ENCODE measurements at places on chromosomes 3 and 15.

GRCh38 chr3:32413845-32414521 lies 22.3 kb downstream of the CMTM7 start:
- DNase-seq, result no peak

- no peak for DNase-seq
Observed at GRCh38 chr15:91345736-91346135, 245.7 kb downstream of the SV2B start.

- no peak for DNase-seq
Observed at GRCh38 chr3:183551930-183552329, 3.6 kb downstream of the KLHL6 start.

- DNase-seq, result no peak
Observed at GRCh38 chr15:77457191-77457904, 36.7 kb downstream of the HMG20A start.

- DNase-seq, result no peak
Observed at GRCh38 chr15:77040673-77041072, 30.2 kb downstream of the TSPAN3 start.

DNA sequence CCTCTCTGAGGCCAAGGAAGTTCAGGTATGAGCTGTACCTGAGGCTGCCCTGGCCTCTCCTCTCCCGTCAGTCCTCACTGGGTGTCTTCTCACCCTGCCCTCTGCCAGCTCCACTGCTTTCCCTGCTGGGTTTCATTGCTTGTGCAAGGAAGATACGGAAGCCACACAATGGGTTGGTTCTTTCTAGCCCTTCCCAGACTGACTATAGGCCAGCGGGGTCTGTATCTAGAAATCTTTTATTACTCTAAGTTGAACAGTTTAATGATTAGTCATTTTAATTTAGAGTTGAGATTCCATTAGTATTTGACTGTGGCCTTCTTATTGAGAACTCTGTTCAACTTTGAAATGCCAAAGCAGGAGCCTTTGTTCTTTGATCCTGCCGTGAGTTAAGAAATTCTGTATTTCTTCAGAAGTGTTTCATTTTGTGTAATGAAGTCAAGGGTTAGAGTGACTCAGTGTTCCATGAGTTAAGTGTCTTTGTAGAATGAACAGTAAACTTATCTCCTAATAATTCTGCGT lies 16.2 kb downstream of the C3orf62 start:
- no peak for DNase-seq

- DNase-seq, result no peak
Observed at GRCh38 chr15:88141269-88141889, 115.2 kb downstream of the NTRK3 start.

- DNase-seq, result no peak
Observed at GRCh38 chr3:118760585-118761290, 273.9 kb downstream of the IGSF11 start.

- DNase-seq, result no peak
Observed at GRCh38 chr3:123314359-123315270, 112.9 kb downstream of the SEC22A start.

DNA sequence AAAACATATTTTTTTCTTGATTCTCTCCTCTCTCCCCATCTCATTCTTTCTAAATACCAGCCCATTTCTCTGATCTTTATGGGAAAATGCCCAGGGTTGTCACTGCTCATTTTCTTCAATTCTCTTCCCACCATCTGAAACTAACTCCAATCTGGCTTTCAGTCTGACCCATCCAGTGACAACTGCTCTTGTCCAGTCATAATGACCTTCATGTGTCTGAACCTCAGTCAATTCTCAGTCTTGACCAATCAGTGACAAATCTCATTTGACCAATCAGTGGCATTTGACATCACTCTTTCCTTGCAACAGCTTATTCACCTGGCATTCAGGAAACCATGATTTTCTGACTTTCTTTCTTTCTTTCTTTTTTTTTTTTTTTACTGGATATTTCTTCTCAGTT lies 15.1 kb downstream of the VEPH1 start:
- no peak for DNase-seq

GRCh38 chr3:151976211-151977050 lies 103.0 kb downstream of the SUCNR1 start:
- no peak for DNase-seq

DNA sequence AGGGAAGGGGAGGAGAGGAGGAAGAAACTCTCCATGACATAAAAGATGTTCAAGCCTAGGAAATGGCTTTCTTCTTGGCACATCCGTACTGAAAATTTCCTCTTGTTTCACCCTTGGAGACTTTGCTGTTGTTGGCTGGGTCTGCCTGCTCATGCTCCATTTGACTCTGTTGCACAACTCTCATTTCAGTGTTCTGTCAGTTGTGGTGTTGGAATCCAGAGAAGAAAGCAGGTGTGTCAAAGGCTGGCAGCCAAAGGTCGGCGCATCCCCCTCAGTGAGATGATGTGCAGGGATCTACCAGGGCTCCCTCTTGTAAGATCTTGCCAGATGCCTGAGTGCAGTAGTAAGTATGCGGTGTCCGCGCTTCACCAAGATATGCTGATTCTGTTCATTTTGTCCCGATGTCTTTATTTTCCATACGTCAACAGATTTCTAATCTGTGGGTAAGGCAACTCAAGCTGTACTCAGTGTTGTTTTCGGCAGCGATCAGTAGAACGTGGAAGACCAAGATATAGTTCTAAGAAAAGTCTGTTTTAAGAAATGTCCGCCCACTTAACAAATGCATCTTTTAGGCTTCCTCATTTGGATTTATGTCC lies 265.2 kb upstream of the GOLGA6L4 start:
- DNase-seq, result no peak

- no peak for DNase-seq
Observed at GRCh38 chr15:98127586-98127985, 167.1 kb downstream of the ARRDC4 start.

DNA sequence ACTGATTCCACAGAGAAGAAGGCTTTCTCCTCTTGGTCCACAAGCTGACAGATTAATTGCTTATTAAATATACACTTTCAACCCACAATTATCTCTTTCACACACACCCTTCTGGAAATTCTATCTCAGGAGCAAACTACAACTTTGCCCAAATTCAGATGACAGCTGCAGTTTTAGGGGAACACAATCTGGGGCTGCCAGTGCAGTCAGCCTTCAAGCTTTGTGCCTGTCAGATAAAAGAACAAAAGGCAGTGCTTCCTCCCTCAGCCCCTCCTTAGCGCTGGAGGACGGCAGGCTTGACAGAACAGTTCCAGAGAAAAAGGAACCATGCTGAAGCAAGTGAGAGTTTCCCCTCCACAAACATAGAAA lies 99.6 kb downstream of the TMCC1 start:
- DNase-seq, result peak; percentile 4

DNA sequence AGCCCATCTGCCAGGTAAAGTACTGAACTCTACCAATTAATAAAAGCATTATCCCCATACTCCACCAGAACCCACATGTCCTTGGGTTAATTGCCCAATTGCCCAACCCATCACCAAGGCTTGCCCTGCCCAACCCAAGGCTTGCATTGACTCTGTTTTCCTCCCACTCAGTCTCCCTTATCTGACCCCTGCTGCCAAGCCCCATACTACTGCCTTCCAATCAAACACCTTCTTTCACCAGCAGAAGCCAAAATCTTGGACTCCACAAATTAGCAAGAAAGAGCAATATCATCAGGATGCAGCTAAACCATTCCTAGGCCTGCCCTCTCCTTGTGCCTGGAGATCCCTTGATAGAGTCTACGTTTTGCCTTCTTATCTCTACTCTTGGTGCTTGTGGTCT lies 602.9 kb downstream of the NTRK3 start:
- no peak for DNase-seq

DNA sequence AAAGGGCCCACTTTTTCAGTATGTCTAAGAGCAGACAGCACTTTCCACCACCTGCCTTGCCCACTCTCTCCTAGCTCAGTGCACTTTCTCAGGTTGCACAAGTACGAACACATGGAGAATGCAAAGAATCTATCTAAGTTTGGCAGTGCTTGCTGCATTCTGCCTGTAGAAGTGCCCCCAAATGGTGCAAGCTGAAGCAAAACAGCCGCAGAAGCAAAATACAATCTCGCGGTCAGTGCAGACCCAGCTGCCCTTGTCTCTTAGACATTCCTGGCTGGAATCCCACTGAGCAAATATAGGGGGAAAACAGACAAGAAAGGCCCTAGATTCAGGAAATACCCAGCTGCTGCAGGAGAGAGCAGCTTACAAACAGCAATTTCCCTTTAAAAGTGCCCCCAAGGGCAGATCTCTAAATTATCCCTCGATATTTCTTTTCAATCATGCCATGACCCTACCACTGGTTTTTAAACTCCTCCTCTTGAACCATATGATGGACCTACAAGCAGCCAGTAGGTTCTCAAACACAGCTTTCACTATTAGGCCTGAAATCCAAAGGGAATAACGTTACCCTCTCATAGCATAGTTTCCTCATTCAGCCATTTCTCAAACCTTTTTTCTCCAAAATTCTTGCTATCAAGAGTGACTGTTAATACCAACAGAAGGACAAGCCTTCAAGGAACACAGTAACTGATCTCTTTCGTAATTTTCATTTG lies 67.0 kb downstream of the TNIK start:
- DNase-seq, result no peak

- DNase-seq, result no peak
Observed at GRCh38 chr15:69096626-69097025, 63.8 kb upstream of the GLCE start.

DNA sequence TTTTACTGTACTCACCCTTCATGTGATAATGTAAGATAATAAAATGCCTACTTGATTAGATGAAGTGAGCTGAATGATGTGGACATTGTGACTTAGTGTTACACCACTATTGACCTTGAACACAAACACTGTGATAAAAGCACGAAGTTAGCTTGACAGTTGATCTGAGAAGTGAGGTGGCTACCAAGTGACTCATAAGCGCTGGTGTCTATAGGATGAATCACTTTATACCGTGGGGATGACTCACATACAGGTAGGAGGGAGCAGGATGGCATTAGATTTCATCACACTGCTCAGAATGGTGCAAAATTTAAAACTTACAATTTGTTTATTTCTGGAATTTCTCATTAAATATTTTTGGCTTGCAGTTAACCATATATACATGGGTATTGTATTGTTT lies 174.7 kb upstream of the CNTN3 start:
- DNase-seq, result no peak

- DNase-seq, result no peak
Observed at GRCh38 chr3:14265246-14265962, 86.8 kb downstream of the LSM3 start.

- no peak for DNase-seq
Observed at GRCh38 chr3:193883551-193883950, 252.4 kb upstream of the HES1 start.

- DNase-seq, result peak; percentile 7
Observed at GRCh38 chr3:188279502-188280335, 125.8 kb downstream of the LPP start.

GRCh38 chr3:156614642-156615511 lies 59.5 kb upstream of the TIPARP start:
- no peak for DNase-seq

DNA sequence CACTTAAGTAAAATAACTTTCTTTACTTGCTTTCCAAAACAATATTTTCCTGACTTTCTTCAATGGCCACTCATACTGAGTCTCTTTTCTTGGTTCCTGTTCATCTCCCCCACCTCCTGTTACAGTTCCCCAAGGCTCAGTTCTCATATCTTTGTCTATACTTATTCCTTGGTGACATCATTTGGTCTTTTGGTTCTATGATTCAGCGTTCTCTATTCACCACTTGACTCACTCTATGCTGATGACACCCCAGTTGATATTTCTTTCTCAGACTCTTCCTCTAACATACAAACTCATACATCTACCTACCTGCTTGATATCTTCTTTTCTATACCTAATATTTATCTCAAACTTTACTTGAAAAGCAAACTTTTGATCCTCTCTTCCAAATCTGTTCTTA lies 85.0 kb upstream of the P3H2 start:
- no peak for DNase-seq

DNA sequence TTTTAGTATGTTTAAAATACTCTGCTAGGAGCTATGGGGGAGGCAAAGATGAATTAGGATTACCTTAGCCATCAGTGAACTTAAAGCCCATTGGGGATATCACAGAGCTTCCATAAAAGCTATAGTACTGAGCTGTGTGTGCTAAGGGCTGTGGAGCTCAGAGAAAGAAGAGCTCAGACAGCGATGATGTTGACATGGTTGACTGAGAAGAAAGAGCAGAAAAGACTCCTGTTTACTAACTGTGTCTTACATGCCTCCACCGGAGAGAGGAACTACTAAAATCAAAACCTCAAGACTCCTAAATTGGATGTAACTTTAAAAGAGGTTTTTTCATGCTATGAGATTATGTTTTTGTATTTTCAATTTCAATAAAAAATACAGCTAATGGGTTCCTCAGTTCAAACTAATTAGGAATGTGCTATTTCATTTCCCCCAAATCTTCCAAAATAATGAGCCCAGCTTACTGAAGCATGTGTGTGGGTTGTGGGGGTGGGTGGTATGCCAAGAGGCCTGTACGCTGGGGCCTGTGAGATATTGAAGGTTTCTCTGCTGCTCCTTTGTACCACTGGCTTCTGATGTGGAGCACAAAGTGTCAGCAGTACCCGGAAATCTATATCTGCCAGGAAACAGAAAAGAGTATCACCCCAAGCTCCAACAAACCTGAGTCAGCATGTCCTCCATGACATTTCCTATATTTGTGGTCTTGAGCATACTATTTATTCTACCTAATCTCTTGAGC lies 22.7 kb downstream of the DGKG start:
- DNase-seq, result no peak

GRCh38 chr3:50146316-50146901 lies 8.7 kb upstream of the SEMA3F start:
- no peak for DNase-seq

DNA sequence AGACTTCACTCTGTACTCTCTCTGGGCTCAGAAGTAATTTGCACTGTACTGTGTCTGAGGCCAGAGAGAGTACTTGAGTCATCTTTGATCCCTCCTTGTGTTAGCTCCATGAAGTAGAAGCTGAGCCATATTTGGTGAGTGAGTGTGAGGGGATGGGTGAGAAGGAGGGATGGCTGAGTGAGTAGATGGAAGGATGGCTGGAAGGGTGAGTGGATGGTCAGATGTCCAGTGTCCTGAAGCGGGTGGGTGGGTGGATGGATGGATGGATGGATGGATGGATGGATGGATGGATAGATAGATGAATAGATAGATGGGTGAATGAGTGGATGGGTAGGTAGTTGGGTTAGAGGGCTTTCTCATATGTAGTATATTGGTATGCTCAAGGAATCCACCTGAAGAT lies 39.3 kb downstream of the FGD5 start:
- no peak for DNase-seq

DNA sequence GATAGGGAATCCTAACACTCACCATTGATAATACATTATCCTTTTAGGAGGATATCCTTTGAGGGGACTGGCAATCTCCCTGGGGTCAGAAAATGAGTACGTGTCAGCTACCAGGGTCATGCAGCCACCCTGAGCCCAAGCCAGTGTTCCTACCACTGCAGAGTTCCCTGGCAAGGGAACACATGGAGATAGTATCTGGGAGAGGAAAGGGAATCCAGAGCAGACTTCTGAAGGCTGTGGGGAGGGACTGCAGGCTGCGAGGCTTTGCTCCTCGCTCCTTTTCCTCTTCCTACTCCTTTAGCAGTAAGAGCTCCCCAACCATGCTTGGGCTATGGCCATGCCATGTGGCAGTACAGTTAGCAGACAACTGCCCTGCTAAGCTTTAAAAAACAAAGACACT lies 62.9 kb upstream of the TJP1 start:
- DNase-seq, result no peak

- DNase-seq, result no peak
Observed at GRCh38 chr3:151644986-151645385, 88.7 kb upstream of the AADACL2 start.
